ENCODE measurements at places on chromosomes 6 and 20.

- no peak for DNase-seq
These were observed 13.4 kb upstream of the MAPK13 start for GRCh38 chr6:36116943-36117342.

DNA sequence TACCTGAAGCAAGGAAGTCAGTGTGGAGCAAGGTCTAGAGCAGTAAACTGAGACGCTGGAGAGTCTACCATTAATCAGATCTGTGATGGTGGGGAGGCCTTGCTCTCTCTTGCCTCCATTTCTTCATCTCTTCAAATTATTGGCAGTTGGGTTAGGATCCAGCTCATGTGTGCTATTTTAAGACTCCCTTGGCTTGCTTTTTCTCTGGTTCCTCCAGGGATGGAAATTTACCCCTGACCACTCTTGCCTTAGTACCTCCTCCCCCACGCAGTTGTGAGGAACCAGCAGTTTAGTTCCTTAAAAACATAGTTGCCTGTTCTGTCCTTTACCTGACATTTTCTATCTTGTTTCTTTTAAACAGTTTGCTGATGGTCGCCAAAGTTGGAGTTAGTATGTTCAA is 7.4 kb downstream of the TMEM14C start:
- DNase-seq = no peak

DNA sequence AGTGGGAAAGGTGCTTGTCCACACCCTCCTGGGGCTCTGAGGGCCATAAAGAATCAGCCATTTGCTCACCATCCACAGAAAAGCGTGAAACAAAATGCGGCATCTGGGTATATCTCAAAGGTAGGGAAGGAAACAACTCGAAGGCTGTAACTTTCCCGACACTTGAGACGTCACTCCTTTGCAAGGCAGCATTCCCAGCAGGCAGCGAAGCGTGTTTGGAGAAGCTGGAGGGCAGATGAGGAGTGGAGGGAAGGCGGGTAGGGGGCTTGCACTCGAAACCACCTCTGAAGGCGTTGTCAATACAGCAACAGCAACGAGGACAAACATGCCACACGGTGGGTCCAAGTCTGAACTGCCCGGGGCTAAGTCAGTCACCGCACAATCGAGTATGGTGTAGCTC is 98.4 kb downstream of the FOXC1 start:
- no peak for DNase-seq

- DNase-seq = no peak
These were observed 78.3 kb downstream of the TBX18 start for GRCh38 chr6:84685983-84686584.

- DNase-seq = no peak
These were observed 64.0 kb downstream of the THBS2 start for GRCh38 chr6:169189686-169190085.

GRCh38 chr20:51423810-51424209 is 118.7 kb downstream of the NFATC2 start:
- no peak for DNase-seq

GRCh38 chr20:54843865-54844264 is 368.5 kb downstream of the DOK5 start:
- DNase-seq = no peak

DNA sequence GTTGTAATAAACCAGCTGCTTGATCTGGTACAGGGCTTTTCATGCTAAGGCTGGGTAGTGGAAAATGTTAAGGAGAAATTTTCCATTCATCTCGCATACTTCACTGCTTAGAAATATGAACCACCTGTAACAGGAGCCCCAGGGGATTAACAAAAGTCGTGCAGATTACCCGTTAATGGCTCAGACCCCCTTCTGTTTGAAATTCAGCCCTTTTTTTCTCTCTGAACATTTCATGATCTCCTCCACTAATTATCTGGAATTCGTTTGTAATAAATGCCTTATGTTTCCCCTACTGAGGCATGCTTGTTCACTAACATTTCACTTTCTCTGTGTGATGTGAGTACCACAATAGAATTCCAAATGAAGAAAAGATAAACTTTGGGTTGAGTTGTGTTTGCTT is 336.4 kb upstream of the HSF2 start:
- DNase-seq = no peak

DNA sequence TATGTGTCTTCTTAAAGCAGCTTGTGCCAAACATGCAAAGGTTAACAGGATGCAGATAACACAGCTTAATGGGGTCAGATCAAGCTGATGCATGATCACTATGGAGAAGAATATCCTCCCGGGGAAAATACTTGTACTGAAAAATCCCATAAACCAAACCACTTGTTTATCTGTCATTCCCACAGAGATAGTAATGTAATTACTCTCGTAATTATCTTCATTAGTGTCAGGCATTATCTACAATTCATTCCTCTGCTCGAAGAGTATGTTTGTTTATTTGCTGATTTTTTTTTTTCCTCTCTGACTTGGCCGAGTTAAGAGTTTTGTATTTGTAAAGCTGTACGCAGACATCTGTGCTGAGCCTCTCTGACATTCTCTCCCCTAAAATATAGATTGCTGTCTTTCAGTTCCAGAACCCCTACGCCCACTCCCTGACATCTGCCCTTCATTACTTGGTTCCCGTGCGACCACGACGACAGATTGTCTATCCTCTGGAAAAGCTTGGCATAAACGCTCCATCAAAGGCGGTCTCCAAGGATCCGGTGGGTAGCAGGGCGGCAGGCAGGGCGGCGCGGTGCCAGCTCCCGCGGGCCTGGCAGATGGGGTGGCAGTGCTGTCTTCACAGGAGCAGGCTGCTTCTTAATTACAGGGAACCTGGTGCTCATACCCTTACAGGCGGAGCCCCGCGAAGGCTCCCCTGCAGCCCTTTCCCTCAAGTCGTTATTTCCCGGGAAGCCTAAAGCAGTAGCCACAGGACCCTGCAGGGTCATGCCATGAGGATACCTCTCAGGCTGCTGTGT is 147.2 kb downstream of the CFAP61 start:
- no peak for DNase-seq

DNA sequence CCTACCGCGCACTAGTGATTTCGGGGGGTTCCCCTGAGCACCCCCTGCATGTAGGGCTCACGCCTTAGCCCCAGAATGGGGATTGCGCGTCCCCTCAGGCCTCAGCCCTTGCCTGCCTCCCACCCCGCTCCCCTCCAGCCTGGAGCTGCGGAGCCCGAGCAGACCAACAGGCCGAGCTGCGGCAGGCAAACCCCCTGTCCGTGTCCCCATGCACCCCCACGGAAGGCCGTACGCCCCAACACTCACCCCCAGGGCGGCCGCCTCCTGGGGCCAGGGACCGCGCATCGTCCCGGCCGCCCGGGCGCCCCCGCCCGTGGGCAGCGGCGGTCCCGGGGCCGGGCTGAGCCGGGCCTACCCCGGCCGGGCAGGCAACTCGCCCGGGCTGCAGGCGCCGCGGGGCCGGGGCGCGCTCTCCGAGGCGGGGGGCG is 1.2 kb upstream of the KCNB1 start:
- DNase-seq = no peak
